Fibroblast of villous mesenchyme (primary cell): ENCODE measurements at places on chromosomes 6 and 20. TPM values are rescaled to one million over a fixed set of nuclear protein-coding genes. Genes with fewer than 3 reads are reported as not detected.
A peak's percentile ranks its signal among the peaks of the same experiment; 100 is the strongest.

IL17F gene
- under 0.01 TPM in 1 of 2 replicates, not detected in the other for total RNA-seq

RBPJL gene
- total RNA-seq = not detected in 2 replicates

GRCh38 chr6:2919401-2919800, 16.3 kb upstream of the SERPINB9 start:
- DNase-seq = no peak

DNA sequence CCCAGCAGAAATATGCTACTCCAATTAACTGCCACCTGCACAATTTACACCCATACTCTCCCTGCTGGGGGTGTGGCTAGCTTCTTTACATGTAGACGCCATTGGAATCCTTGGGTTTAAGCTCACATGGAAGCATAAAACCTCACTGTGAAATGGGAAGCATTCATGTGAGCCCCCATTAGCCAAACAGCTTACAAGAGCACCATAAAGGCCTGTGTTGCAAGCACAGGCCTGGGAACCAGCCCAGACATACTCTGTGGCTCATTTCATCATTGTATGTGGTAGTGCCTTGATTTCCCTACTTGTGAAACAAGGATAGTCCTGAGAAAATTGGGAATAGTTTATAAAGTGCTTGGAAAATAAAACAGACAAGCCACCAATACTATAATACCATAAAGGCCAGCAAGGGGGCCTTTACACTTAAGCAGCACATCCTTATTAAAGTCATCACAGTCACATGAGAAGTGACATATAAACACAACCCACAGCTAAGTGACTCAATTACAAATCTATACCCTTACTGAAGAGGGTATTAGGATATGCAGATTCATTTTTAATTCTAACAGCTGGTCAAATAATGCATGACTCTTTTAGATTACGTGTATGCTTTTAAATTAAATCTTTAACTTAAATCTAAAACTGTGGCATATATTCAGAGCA, 6.8 kb downstream of the ADNP start:
- peak; percentile 61 for DNase-seq

- no peak for DNase-seq
Observed at GRCh38 chr6:21227486-21227885, 366.1 kb upstream of the SOX4 start.
